NCI-H510A (cell line): ENCODE measurements at places on chromosomes 6 and 20.

DNA sequence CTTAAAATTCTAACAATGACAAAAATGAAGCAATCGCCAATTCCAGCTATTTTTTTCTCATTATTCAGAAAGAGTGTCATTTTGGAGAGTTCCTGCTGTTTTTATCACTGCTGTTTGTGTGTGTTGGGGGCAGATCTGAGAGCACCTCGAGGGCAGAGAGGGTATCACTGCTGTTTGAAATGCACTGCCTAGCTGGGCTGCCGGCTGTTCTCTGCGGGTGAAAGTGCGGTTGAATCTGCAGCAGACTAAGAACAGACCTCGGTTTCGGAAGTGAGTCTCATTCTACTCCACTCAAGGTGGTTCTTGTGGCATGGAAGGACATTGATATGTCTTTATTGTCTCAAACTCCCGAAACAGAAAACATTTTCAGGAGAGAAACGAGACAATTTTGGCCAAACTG lies 18.3 kb downstream of the INSM1 start:
- no peak for DNase-seq

DNA sequence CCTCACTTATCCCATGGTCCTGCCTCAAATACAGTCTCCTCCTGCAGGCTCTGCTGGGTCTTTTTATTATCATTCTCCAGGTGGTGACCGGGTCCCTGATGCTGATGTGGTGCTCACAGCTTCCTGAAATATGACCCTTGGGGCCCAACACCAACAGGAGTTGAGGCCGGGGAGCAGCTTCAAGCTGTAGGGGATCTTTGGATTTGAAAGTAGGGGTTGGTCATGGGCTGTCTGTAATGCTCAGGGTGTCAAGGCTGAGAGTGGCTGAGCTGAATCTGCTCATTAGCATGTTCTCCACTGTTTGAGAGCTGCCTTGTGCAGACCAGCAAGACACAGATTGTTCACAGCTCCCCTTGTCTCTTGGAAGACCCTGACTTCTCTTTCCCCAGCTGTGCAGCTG lies 35.5 kb downstream of the HLA-F start:
- no peak for DNase-seq

DNA sequence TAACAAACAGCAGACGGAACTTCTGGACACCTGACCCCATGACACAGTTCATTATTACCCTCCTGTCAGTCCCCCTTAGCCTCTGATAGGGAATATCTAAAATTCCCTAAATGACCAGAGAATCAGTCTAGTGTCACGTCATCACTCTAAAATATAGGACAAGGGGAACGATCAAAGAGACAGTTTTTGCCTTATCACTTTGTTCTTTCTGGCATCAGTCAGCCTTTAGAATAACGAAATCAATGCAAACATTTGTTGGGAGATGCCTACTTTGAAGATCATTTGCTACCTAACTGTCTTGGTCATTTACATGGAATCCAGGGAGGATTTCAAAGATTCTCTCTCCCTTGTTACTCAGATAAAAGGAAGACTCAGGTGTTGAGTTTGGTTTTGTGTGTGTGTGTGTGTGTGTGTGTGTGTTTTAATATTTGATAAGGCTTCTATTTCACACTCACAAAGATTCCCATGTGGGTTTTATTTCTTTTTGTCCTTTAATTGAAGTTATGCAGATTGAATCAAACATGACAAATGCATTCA lies 28.3 kb downstream of the LINC00237 start:
- no peak for DNase-seq

- no peak for DNase-seq
Measured at GRCh38 chr6:135289816-135290215, 108.7 kb downstream of the MYB start.

DNA sequence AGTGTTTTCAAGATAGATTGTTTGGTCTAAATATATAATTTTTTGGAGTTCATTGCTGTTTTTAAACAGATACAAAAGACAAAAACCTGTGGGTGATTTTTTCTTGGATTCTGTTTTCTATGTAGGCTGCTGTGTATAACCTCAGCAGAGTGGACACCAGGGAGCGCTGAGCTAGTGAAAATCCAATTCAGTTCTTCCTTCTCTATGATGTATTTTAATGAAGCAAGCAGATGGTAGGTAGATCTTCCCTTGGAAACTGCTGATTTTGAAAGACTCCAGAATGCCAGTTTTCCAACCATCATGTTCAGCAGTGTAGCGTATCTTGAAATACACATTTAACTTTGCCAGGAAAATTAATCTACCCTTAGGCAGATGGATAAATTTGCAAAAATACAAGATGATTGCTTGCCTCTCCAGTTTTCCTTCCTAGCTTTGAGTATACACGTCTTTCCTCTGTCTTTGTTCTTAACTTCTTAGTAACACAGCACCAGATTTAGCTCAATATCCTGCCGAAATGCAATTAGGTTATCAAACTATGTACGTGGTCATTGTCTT lies 178.0 kb downstream of the PHF3 start:
- DNase-seq: no peak

DNA sequence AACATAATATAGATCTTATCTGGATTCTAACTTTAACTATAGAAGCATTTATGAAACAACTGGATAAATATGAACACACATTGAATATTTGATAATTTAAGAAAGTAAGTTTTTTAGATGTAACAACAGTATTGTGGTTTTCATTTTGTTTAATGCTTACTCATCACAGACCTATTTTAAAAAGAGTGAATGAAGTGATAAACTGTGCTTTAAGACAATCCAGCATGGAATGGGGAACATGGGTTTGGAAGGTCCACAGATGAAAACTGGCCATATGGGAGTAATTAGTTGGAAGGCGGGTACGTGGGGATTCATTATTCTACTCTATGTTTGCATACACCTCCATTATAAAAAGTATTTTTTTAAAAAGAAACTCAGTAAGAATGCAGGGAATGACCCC lies 21.2 kb downstream of the EPB41L2 start:
- DNase-seq: no peak

DNA sequence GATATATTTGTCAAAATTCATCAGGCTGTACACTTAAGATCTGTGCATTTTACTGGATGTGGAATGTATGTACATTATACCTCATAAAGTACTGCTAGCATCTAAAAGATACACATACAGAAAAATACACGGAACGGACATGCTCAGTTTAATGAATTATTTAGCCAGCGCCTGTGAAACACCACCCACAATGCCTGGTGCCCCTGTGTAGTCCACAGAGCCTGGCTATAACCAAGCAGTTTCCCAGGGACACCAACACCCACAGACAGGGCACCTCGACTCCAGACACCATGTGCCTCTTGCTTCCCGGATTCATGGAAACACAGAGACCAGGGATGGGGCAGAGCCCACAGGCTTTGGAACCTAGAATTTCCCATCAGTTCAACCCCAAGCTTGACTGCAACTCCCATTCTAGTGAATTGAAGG lies 17.4 kb upstream of the ARMC12 start:
- no peak for DNase-seq

- DNase-seq: no peak
Measured at GRCh38 chr6:154614101-154614500, 103.6 kb upstream of the CNKSR3 start.
